ENCODE measurements at places on chromosomes 2 and 18.

GRCh38 chr2:133434959-133435668, 133.1 kb downstream of the NCKAP5 start:
- no peak for DNase-seq

DNA sequence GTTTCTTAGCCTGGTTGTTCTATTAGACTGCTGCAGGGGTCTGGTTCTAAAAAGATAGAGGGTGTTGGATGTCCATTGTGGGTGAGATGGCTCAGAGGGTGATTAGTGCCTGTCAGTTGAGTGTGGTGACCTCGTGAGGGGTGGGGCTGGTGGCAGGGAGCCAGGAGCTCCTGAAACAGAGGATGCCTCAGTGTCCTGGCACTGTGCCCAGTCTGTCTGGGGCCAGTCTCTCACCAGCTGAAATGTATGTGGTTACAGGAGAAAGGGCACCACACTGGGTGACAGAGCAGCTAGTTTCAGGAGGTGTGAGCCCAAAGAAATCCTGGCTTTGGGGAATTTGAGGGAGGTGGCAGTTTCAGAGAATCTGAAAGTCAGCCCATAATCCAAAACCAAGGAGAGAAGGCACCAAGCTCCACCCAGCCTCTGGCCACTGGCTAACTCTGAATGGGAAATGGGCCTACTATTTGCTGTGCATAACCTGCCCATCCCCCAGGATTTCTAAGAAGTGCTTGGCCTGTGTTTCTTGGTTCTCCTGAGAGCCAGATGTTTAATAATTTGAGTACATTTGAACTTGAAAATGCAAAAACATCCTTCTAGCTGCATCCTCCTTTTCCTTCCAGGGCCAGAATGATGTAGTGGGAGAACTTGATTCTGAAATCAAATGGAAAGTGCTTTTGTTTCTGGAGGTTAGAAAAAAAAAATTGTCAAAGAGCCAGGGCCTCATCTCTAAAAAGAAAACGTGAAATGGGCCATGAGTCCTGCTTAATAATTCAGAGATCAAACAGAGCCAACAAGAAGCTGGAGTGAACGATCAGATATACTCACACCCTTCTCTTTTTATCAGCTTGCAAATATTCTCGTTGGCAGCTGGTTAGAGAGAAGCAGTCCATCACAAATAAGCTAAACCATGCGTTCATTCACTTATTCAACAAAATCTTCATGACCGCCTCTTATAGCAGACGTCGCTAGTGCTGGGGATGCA, 92.3 kb downstream of the B3GNT2 start:
- DNase-seq = no peak

DNA sequence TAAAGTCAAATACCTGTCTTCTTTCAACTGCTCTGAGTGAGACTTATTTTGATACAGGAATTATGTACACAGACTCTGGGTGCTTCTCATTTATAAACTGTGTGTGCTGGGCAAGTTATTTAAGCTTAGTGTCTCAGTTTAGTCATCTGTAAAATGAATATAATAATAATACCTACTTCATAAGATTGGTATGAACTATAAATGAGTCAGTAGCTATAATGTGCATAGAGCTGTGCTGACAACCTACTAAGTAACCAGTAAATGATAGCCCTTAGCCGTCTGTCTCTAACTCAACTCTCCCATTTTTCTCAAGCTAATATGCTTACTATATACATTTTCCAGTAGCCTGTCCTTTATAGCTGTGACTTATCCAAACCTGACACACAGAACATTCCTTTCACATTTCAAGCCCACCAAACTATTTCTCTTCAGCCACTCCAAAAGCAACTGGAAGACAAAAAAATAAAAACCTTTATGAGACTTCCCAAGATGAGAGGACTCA, 319.8 kb downstream of the ETAA1 start:
- DNase-seq = no peak

GRCh38 chr2:234245945-234246344, 195.4 kb downstream of the SPP2 start:
- no peak for DNase-seq

- no peak for DNase-seq
Observed at GRCh38 chr2:212535996-212536816, 2.4 kb downstream of the ERBB4 start.
